GM03348 (cell line): ENCODE measurements at places on chromosomes 6 and 20.

DNA sequence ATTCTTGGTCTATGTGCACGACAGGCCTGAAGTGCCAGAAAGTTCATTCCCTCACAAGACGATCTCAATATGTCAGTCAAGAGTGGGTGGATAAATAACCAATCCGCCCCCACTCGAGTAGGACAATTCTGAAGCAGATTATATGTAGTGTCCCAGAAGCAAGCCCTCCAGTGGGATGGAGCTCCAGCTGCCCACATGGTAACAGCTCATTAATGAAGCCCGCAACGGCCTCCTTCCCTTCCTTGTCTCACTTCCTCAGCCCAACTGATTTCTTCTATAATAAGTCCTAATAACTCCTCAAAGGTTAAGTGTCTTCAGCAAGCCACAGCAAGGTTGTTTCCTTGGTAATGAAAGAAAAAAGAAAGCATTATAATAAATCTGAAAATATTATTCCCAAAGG, 82.1 kb upstream of the F13A1 start:
- no peak for DNase-seq

DNA sequence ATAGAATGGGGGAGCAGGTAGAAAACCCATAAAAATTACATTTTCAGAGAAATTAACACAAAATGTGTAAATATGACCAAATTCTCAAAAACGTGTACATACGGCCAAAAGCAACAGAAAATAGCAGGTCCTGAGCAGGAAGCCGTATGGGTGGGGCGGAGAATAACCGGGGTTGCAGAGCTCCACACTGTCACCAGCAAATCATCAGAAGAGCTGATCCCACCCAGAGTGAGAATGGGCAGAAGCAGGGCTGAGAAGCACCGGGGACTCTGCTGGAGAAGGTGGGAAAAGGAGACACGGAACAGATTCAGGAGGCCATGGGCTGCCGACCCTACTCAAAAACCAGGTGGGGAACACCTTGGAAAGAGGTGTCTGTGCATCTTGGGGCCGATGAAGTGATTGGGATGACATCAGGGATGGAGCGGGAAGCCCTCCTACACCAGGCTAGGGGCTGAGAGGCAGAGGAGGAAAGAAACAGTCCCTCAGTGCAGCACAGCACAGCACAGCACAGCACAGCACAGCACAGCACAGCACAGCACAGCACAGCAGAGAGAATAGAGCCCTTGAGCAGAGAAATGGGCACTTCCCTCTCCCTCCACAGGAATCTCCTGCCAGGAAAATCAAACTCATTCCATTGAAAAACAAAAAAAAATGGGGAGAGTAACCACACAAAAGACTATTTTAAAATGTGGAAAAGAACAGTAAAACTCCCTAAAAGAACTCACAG, 22.3 kb downstream of the STX7 start:
- peak; percentile 31 for DNase-seq

DNA sequence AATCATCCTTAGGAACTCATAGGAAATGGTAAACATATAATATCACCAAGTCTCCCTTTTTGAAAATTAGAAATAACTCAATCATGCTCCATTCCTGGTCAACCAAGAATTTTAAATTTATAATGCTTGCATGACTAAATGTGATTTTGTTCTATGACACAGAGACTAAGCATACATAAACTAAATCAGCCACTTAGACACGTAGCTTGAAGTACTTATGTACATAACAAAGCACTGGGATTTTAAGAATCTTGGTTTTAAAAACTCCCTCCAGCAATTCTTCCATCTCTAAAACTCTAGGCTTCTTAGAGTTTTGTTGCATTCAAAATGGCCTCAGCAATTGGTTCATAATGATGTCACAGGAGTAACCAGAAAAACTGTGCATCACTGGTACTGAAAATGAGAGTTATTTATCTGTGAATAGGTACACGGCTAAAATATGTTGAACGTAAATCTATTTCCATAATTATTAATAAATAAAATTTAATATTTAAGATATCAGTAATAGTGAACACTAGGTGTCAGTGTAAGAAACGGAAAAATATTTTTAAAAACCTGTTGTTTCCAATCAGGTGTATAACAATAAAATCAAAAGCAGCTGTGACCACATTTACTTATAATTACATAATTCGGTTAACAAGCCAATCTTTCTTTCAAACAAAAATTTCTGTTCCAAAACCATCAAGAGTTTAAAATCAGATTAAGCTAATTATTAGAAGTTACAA, 241.6 kb upstream of the RUNX2 start:
- no peak for DNase-seq

GRCh38 chr20:49610691-49611538, 43.0 kb upstream of the PTGIS start:
- DNase-seq = peak; percentile 88

- no peak for DNase-seq
These were observed 154.5 kb upstream of the ZNF217 start for GRCh38 chr20:53748176-53748575.

DNA sequence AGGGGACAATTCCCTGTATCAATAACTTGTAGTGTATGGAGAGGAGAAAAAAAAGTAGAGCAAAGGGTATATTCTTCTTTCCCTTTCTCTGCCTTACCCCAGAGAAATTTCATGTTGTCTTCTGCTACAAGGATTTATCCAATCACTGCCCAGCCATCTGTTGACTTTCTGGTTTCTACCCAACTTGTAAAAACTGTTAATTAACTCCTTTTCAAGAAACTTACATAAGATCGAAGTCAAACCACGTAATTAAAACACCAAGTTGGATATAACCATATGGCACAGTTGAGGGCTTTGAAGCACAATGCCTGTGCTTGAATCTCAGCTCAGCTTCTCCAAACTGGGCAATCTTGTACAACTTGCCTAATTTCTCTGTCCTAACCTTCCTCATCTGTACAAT, 99.5 kb downstream of the MAN1A1 start:
- DNase-seq = no peak

DNA sequence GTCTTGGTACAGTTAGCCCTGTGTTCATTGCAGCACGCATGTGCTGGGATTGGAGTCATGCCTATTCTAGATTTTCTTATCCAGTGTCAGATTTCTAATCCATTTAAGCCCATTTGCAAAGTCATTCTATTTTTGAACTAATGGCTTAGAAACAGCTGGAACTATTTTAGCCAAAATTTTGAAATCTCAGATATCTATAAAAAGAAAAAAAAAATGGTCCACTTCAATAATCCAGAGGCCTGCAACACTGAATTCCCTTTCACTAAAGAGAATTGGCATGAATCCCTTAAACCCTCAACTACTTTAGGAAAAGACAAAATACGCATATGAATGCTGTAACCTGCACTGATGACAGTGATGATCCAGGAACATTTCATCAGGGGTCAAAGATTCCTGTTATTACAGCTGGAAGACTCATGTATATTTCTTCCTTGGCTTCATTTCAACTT, 1.5 kb downstream of the COL21A1 start:
- DNase-seq = peak; percentile 11

DNA sequence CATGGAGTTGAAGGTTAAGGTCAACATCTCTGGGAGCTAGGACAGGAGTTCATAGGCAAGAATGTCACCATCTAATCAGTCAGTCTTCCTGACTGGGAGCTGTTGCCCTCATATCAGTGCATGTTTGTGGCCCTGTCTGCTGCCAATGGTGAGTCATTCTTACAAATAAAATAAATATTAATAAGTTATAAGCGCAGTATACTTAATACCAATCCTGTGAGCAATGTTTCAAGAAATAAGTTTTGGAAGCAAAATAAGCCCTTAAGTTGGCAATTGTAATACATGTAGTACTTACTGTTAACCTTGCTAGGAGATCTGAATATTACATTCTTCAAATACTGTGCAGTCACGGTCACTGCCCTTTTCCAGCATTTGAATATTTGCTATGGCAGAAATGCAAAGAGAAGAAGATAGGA, 20.2 kb upstream of the MDGA1 start:
- DNase-seq = peak; percentile 45

DNA sequence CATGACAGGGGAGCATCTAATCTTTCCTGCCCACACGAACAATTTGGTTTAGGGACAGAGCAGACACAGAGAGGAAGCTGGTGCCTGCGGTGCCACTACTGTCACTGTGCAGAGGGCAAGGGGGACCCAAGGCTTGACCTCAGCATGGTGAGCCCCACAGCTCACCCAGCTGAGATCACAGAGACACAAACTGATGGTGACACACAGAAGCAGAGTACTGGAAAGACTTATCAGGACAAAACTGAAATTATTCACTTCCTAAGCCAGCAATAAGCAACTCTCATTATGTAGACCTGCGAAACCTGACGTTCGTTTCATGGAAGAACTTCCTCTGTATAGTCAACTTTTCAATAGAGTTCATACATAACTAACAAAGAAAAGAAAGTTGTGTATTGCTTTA, 86.1 kb downstream of the HUS1B start:
- DNase-seq = no peak

DNA sequence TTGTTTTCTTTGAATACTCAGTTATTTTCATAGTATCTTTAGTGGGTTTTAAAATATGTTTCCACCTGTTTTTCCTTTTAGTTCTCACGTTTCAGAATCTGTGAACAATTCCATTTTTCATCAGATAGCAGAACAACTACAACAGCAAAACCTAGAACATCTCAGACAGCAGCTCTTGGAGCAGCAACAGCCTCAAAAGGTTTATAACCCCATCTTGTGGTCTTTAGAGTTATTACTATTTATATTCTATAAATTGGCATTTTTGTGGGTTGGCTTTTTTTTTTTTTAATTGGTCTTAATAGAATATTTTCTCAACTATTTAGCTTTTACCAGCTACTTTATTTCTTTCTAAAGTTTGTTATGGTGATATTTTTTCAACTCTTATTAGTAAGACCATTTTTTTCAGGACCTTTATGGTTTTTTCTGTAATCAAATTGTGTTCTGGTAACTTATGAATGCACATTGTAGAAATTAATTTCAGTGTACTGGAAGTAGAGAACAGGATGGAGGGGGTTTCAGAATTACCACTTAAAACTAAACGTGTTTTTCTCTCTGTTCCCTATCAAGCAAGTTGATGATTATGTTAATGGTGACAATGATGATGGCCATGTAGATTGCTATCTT, 72.2 kb downstream of the SCAF8 start:
- DNase-seq = peak; percentile 56

DNA sequence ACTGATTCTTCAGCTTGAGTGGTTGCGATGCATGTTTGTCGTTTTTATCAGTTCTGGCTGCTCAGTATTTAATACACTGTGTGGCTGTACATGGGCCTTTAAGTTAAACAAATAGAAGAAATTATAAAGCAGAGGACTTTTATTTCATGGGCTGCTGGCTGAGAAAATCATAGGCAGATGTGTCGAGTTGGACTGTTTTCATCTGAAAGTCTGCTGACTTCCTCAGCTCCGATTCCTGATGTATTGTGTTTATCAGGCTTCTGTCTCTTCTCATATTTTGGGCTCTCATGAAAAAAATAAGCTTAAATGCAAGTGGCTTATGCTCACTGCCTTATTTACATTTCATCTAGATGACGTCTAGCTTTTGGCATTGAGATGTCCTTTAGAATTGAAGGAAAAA, 129.5 kb upstream of the GGTLC1 start:
- DNase-seq = no peak

- DNase-seq = no peak
These were observed 95.6 kb downstream of the SCML4 start for GRCh38 chr6:107728564-107728897.

GRCh38 chr20:24768201-24768636, 180.8 kb upstream of the CST7 start:
- no peak for DNase-seq

DNA sequence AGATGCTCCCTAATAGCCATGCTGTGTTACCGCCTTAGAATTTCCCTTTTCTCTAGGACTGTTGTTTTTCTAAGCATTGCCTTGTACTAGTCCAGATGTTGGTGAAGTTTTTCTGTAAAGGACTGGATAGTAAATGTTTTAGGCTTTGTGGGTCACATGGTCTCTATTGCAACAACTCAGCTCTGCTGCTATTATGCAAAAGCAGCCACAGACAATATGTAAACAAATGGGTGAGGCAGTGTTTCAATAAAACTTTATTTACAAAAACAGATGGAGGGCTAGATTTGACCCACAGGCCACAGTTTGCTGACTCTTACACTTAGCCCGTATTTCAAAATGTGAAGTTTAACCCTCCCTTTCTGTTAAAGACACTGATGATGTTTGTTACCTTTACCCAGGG, 207.6 kb upstream of the MYLIP start:
- no peak for DNase-seq

DNA sequence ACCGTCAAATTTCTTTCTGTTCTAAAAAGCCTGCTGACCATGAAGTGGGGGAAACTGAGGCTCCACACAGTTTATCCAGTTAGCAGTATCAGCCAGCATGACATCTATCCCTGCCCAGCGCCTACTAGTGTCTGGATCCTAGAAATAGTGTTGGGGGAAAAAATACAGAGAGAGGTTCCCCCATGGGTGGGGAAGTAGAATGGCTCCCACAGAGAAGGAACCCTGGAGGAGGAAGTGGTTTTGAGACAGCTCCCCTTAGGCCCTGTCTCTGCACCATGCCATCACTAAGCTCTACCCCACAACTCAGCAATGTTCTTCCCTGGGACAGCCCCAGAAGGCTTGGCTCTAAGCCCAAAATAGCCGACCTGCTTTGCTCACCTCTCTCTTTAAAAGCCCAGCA, 153.4 kb downstream of the MBOAT1 start:
- no peak for DNase-seq

- DNase-seq = no peak
These were observed 92.5 kb downstream of the B3GAT2 start for GRCh38 chr6:70864401-70864800.

DNA sequence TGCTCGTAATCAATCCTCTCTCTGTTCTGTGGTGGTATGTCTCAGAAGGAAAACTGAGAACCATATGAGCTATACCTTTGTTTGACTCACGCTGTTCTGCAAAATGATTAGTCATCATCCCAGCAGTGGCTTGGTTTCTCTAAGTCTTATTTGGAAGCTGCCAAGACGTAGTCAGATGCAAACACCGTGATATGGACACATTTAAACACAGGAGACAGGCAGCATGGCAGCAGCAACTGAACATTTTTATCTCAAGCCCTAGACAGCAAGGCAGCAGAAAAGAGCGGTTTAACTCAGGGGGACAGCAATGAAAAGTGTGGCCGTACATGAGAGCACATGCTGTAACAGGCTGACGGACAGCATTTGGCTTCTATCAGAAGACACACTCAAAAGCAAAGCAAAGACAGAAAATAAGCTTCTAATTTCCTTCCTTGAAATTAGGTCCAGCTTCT, 1295.1 kb downstream of the EPHA7 start:
- no peak for DNase-seq
